ENCODE measurements at places on chromosomes 1 and 21.
A peak's percentile ranks its signal among the peaks of the same experiment; 100 is the strongest.

GRCh38 chr1:166600574-166600973 lies 238.7 kb upstream of the POGK start:
- DNase-seq, result no peak

- DNase-seq, result no peak
These were observed at the start of gene TTLL10 for GRCh38 chr1:1173793-1174415. TTLL10 (plus strand) TSS chr1:1173880; CDS start chr1:1179216, 5,336 bp downstream.

GRCh38 chr1:117047271-117047670 lies 12.9 kb upstream of the TTF2 start:
- DNase-seq, result no peak

DNA sequence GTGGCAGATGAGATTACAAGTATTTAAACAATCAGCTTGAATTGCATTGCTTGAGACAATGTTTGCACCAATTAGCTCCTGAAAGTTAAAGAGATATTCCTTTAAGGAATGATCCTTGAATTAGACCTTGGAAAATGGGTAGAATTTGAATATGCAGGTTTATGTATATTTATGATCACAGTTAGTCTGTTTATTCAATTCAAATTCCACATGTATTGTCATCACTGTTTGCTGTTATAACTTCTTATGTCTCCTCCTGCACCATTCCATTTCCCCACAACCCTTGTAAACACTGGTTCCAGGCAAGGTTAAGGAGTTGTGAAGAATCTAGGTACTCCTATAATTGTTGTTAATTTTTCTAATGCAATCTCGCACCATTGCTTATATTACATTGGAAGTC lies 518.2 kb upstream of the PBX1 start:
- DNase-seq, result no peak

DNA sequence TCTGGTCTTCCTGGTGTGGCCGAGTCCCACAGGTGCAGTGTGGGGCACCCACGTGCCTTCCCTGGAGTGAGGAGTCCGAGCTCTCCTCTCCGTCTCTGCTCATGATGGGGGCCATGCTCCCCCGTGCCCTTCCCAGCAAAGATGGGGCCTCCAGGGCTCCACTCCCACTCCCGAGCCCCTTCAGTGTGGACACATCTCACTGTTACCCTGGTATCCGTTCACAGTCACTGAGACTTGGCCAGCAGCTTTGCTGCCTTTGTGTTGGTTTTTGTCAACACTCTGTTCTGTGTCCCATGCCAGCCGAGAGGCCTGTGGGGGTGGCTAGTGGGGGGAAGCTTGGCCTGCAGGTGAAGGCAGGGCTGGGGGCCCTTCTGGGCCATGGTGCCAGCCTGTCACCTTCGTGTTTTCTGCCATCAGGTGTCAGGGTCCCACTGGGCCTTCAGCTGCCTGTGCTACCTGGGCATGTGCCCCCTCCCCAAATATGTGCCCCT lies 46.9 kb upstream of the POFUT2 start:
- no peak for DNase-seq

DNA sequence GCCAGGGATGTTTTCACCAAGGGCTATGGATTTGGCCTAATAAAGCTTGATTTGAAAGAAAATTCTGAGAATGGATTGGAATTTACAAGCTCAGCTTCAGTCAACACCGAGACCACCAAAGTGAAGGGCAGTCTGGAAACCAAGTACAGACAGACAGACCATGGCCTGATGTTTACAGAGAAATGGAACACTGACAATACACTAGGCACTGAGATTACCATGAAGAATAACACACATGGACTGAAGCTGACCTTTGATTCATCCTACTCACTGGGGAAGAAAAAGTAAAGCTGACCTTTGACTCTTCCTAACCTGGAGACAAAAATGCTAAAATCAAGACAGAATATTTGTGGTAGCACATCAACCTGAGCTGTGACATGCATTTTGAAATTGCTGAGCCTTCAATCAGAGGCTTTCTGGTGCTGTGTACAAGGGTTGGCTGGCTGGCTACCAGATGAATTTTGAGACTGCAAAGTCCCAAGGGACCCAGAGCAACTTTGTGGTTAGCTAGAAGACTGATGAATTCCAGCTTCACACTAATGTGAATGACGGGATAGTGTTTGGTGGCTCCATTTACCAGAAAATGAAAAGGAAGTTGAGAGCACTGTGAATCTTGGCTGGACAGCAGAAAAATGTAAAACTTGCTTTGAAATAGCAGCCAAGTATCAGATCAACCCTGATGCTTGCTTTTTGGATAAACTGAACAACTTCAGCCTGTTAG lies 190.4 kb upstream of the KCTD3 start:
- DNase-seq, result peak; percentile 51

DNA sequence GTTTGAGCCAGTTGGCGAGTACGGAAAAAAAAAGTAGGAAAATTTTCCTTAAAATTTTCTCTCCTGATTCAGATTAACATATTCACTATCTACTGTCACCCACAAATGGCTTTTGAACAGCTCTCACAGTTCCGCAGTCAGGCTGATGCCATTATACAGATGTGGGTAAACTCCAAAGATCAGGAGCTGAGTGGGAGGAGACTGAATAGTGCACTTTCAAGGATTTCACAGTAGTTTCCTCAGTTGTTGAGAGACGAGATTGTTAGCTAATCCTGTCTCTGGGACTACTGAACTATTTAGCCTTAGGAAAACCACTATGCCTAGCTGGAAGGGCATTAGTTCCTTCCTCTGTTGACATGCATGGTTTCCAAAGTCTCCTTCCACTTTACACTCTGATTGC lies 3.2 kb upstream of the DISP1 start:
- no peak for DNase-seq
